Naive B cell (primary cell): ENCODE measurements at places on chromosomes 11 and 22. TPM values are rescaled to one million over a fixed set of nuclear protein-coding genes. Genes with fewer than 3 reads are reported as not detected.

DNA sequence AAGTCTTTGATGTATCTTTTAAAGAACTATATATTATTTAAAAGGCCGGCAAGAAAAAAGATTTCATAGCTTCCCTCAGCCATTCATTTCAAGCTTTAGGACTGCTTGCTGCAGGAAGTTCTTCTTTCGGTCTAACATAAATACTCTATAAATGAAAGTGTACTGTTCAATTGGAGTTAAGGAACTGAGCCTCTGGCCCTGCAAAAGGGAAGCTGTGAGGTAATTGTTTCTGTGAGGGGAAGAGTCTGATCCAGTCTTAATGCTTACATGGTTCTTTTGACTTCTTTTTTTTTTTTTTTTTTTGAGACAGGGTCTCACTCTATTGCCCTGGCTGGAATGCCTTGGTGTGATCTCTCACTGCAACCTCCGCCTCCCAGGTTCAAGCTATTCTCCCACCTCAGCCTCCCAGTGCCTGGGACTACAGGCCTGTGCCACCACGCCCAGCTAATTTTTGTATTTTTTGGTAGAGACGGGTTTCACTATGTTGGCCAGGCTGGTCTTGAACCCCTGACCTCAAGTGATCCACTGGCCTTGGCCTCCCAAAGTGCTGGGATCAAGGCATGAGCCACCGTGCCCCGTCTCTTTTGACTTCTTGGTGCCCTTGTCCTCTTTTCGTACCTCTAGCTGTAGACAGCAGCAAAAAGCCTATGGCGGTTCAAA, 4.7 kb upstream of the TRIM29 start:
- H3K36me3 ChIP-seq, result no peaks in the 10 kb centered on the region
- H3K4me3 ChIP-seq, result no peak overlapping the region
- no peak for DNase-seq
- H3K27me3 ChIP-seq, result peaks cover 45% of the 10 kb centered on the region
- no peak overlapping the region for H3K27ac ChIP-seq
- no peaks in the 10 kb centered on the region for H3K4me1 ChIP-seq

DNA sequence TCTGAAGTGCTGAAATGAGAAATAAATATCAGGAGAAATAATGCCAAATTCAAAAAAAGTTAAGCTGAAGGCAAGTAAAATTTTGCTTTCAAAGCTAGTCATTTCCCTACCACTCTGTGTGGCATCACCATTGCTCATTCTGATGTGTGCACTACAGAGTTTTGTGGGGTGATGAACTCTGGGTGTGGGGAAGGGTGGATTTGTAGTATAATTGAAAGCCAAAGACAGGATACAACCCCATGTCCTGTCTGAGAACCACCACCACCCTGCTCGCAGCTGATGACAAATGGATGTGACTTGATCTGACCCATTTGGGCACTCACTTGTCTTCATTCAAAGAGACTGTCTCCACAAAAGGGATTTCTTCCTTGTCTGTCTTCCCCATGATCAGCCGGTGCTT, 19.3 kb upstream of the TMEM9B start:
- peak overlapping the region; percentile 38 for H3K27ac ChIP-seq
- no peaks in the 10 kb centered on the region for H3K36me3 ChIP-seq
- H3K4me3 ChIP-seq, result no peak overlapping the region
- H3K27me3 ChIP-seq, result peaks cover 15% of the 10 kb centered on the region
- no peak for DNase-seq
- H3K4me1 ChIP-seq, result no peaks in the 10 kb centered on the region

GRCh38 chr22:42353883-42354727, 78.1 kb downstream of the NFAM1 start:
- DNase-seq, result no peak
- H3K27me3 ChIP-seq, result peaks cover 41% of the 10 kb centered on the region
- no peaks in the 10 kb centered on the region for H3K36me3 ChIP-seq
- no peak overlapping the region for H3K4me3 ChIP-seq
- H3K4me1 ChIP-seq, result peaks cover 13% of the 10 kb centered on the region

DNA sequence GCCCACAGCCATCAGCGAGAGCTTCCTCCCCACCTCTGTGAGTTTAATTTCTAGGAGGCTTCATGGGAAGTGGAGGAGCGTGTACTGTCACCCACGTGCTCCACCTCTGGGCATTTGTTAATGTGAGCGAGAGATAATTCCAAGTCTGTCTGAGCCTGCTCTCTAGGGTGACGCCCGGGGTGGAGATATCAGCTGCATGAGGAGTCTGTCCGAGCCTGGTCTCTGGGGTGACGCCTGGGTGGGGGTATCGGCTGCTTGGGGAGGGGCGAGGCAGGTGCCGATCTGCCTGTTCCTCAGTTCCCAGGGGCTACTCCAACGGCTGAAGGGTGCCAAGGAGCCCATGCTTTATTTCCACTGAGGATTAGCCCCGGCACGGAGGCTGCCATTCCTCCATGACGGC, 735.0 kb downstream of the BRD1 start:
- H3K27ac ChIP-seq, result no peak overlapping the region
- no peaks in the 10 kb centered on the region for H3K36me3 ChIP-seq
- DNase-seq, result no peak

APOA1 gene
- 0.45 TPM for polyA plus RNA-seq

GRCh38 chr22:48192920-48193319, 1430.5 kb downstream of the TBC1D22A start:
- peaks cover 6% of the 10 kb centered on the region for H3K27me3 ChIP-seq
- no peak overlapping the region for H3K27ac ChIP-seq
- peaks cover 5% of the 10 kb centered on the region for H3K4me1 ChIP-seq

STX3 gene
- 7.2 TPM for polyA plus RNA-seq

ZNF195 gene
- 29.9 TPM for polyA plus RNA-seq

ABCC8 gene
- polyA plus RNA-seq, result not detected

GRCh38 chr22:20650294-20651207, 123.4 kb upstream of the SERPIND1 start:
- no peaks in the 10 kb centered on the region for H3K36me3 ChIP-seq
- peaks cover 15% of the 10 kb centered on the region for H3K27me3 ChIP-seq
- no peak overlapping the region for H3K4me3 ChIP-seq
- DNase-seq, result no peak
- no peaks in the 10 kb centered on the region for H3K4me1 ChIP-seq

DNA sequence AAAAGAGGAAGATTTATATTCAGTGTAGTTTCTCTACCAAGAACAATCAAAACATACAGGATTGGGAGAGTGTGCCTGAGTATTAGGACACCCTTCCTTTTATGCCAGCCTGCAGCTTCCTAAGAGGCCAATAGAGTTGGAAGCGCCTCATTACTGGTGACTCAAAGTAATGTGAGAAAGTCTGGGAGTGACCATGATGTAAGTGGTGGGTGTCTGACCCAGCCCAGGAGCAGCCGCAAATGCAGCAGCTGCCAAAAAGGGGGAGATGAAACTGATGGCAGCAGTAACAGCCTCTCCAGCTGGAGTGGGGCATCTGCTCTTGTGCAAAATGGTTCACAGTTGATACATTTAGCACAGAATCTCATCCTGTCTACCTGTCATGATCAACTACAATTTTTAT, 62.0 kb downstream of the ZNF280B start:
- no peaks in the 10 kb centered on the region for H3K27me3 ChIP-seq
- no peak overlapping the region for H3K27ac ChIP-seq
- no peak overlapping the region for H3K4me3 ChIP-seq
- no peak for DNase-seq
